ENCODE measurements at places on chromosomes 3 and 15.

DNA sequence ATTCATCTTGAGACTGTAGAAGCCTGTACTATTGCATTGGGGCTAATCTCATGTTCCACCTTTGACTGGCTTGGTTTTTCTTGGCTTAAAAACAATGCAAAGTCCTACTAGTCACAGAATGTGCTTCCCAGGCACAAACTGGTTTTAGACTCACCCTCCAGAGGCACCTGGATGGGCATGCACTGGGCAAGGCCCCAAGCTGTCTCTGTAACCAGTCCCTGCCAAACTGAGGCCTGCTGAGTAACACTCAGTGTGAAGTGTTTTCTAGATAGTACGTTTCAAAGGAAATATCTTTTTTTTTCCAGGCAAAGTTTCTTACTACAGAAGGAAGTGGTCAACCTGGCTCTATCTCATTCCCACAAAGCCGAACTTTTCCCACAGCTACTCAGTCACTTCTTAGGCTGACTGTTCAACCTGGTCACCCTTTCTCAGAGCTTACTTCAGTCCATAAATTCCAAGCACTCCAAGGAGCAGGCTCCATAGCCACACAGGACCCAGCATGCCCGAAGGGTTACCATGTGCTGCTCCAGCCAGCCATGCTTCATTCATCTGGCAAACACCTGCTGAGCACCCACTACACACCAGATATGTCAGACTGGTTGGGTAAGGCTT lies 57.4 kb downstream of the NPTN start:
- DNase-seq, result no peak

DNA sequence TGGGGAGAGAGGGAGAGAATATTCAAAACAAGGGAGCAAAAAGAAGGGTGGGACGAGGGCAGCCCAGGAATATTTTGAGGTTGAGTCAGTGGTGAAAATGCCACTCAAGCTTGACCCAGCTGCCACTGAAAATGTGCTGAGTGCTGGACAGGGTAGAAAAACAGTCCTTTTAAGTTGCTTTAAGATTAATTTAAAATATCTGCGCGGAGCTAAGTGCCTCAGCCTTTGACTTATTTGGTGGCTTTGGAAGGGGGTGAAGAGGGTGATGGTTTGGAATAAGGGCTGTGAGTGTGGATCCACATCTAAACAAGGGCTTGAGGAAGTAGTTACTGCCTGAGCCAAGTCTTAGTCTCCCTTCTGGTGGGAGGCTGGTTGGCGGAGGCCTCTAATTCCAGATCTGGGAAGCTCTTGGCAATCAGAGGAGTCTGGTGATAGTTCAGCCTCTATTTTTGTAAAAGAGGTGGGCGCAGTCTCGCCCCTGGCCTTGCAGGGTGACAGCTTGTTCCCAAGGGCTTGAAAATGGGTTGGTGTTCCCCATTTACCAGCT lies 280.8 kb upstream of the ROPN1 start:
- no peak for DNase-seq

DNA sequence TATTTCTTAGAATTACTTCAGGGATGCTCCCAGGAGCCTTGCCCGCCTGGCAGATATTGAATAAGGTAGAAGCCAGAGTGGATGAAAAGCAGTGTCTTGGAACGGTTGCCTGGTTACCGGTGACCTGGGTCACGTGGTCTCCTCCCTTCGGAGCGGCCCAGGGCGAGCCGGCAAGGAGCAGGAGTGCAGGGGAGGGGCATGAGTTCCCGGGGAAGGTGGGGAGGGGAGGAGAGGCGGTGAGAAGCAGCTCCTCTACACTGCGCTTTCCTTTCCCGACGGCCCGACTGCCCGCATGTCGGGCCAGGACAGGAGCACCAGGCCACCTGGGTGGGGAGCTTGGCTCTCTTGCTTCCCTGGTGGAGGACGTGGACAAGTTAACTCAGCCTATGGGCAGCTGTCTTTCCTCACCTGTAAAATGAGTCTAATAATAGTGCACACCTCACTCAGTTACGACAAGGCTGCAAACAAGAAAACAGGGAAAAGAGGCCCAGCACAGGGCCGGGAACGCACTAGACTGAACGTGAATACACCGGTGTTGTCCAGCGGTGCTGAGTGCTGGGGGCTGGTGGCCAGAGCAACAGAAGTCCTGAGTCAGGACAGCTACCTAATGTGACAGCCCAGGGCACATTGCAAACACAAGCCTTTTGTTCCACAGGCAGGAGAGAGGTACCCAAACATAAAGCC lies 198.3 kb downstream of the ADAMTS9 start:
- DNase-seq, result no peak

- DNase-seq, result no peak
Observed at GRCh38 chr15:70463453-70463834, 299.9 kb downstream of the UACA start.

GRCh38 chr15:50353975-50354837 lies 792 bp downstream of the GABPB1 start:
- peak; percentile 17 for DNase-seq

GRCh38 chr3:66816090-66816761 lies 181.9 kb upstream of the KBTBD8 start:
- DNase-seq, result no peak

- DNase-seq, result no peak
Observed at GRCh38 chr3:15750879-15751278, 46.9 kb downstream of the ANKRD28 start.

GRCh38 chr15:33068511-33068990 lies 126.0 kb downstream of the FMN1 start:
- DNase-seq, result no peak

DNA sequence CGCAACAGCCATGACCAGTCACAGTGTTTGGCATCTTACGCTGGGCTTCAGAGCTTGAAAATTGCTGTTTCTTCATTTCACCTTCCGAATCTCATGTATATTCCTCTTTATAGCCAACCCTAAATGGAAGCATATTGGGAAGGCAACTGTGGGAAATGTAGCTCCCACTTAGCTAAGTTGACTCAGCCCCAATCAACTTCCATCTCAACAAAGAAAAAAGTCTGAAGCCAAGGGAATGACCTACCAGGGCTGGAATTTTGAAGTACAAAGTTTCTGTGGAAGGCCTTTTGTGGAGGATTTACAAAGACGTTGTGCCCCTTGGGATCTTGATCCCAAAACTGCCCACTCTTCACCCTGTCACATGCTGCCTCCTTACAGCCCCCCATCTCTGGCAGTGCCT lies 85.2 kb upstream of the OXTR start:
- DNase-seq, result no peak

GRCh38 chr3:45547764-45548680 lies 46.5 kb upstream of the LIMD1 start:
- DNase-seq, result no peak

DNA sequence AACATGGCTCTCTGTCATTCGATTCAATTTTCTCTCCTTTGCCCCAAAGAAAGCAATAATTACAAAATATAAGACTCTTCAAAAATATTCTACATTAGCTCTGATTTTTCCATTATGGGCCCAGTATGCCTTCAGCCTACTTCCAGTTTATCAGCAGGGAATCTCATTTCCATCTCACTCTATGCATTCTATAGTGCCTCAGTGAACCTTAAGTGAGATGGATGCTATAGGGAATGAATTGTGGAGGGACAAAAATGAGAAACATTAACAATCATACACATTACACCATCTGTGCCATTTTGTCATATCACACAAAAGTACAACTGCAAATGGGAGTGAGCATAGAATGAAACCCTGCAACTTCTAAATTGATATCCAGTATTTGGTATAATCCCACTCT lies 50.7 kb upstream of the TSPAN3 start:
- no peak for DNase-seq

- DNase-seq, result no peak
Observed at GRCh38 chr3:196602673-196603072, 34.2 kb downstream of the FBXO45 start.

- DNase-seq, result no peak
Observed at GRCh38 chr15:50848349-50848748, 60.1 kb upstream of the AP4E1 start.

- DNase-seq, result no peak
Observed at GRCh38 chr15:73637527-73637926, 4.3 kb upstream of the NPTN start.

GRCh38 chr15:32877252-32878019 lies 159.6 kb downstream of the GREM1 start:
- DNase-seq, result no peak

- no peak for DNase-seq
Observed at GRCh38 chr3:143158014-143158988, 38.7 kb downstream of the CHST2 start.

DNA sequence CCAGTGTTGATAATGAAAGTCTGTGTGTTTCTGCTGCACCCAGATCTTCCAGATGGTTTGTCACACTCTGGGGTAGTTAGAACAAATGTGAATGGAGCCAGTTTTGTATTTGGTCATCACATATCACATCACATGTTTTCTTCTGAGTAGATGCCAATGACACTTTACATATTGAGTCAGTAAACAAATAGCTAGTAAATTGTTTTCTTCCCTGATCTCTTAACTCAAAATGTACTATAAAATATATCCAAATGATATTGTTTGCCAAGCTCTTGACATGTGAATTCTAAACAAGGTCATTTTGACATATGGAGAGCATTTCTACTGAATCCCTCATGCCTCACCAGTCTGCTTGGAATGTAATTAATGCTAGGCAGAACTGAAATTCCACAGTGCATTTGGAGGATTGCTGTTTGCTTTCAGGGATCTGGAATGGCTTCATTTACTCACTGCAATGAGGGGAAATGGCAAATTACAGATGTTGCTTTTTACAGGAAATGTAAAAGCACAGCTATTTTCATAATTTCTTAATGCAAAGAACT lies 45.0 kb downstream of the PDHB start:
- DNase-seq, result no peak

DNA sequence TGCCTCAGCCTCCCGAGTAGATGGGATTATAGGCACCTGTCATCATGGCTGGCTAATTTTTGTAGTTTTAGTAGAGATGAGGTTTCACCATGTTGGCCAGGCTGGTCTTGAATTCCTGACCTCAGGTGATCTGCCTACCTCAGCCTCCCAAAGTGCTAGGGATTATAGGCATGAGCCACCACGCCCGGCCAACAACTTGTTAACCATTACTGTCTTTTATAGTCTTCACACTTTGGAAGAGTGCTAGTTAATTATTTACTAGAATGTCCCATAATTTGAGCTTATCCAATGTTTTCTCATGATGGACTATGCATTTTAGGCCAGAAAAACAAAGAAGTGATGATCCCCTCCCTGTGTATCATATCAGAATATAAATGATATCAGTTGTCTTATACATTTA lies 288.6 kb upstream of the CBLB start:
- no peak for DNase-seq

DNA sequence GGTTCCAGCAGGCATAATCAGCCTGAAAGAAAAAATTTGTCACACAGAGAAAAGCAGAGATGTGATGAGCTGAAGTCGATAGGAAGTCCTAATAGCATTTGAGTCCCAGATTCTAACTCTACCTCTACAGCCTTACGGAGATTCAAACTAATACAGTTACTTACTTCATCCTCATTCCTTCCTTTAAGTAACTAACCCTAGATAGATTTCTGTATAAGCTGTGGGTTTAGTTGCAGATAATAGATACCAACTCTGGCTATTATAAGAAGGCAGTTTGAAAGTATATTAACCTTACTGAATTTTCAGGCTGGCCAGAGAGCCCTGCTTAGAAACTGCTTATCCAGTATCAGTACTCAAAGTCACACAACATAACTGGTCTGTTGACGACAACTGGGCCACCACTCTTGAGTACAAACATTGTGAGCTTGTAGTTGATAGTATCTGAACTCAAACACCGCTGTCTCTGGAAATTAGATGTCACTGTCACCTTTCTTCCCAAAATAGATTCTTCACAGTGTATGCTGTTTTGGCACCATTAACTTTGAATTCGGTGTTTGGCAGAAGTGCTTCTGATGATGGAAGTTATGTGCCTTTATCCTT lies 484.3 kb downstream of the DIPK2A start:
- DNase-seq, result no peak

DNA sequence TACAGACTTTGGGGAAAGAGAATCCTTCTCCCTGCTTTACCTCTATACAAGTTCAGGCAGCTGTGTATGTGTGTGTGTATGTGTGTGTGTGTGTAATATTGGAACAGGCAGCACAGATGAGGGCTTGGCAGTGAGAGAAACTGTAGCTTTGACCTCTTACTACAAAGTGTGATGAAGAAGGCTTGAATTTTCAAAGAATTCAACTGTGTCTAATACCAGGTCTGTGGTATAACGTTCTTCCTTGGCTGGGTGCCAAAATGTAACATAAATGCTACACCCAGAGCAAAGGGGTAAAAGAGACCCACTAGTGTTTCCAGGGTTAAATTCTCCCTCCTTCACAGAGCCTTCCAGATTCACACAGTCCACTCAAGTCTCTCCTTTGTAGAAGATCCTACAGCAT lies 51.1 kb downstream of the CHST2 start:
- DNase-seq, result no peak

DNA sequence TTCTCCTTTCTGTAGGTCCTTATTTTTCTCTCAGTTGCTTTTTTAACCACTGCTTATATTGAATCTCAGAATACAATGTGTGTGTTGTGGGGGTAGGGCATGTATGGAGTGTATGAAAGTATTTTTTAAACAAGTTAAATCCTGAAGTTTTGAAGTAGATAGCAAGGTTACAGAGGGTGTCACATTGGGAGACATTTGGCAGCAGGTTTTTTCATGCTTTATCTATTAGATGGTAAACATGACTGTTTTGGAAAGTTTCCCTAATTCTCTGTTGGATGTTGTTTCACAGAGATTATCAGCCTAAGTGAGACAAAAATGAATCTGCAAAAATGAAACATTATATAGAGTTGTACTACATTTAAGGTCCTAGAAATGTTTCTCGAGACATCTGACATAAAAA lies 190.6 kb upstream of the ARPP21 start:
- DNase-seq, result no peak

- no peak for DNase-seq
Observed at GRCh38 chr3:8856071-8856470, 86.7 kb upstream of the OXTR start.

- no peak for DNase-seq
Observed at GRCh38 chr3:9290566-9290965, 41.1 kb upstream of the SRGAP3 start.
